HepG2 (cell line): ENCODE measurements at places on chromosomes 1 and 21.

DNA sequence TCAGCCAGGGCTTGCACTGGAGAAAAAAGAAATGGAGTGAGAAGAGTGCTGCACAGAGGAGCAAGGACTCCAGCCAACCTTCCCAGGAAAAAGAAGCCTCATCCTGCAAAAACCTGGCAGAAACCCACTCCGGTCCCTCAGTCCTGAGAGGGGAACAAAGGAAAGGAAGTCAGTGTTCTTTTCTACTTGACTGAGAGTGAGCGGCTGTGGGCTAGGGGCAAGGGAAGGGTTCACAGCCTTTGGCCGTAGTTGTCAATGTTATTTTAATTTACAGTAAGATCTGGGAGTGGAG lies 8.9 kb upstream of the GOLT1A start:
- DNase-seq, result no peak

DNA sequence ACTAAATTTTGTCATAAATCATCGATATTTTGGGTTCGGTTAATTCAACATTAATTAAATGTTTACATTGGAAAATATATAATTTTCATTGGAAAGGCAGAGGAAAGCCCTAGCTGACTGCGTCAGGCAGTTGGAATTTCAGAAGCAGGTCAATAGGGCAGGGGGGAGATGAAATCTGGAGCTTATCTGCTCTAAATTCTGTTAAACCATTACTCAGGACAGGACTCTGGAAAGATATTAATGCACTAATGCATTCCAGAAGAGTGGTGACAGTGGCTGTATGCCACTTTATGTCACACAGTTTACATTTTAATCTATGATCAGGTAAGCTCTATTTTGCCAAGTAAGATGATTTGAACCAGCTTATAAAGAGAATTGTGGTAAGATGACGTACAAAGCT lies 153.0 kb upstream of the B3GALT2 start:
- DNase-seq, result peak; percentile 4

- DNase-seq, result no peak
These were observed 494 bp downstream of the APH1A start for GRCh38 chr1:150268340-150268704.

DNA sequence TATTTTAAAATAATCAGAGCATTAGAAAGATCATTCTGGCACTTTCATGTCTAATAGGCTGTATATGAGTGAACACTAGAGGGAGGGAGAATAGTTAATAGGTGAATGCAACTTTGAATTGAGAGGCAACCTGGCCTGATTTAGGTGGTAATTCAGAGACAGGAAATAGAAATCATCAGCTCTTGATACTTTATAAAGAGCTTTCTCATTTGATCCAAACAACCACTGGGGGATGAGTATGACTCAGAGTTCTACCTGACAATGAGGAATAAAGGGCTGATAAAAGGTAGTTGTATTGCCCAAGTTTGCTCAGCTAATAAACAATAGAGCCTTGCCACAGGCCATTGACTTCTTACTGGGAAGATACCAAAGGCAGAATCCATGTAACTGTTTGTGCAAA lies 5.2 kb upstream of the FAM89A start:
- no peak for DNase-seq

DNA sequence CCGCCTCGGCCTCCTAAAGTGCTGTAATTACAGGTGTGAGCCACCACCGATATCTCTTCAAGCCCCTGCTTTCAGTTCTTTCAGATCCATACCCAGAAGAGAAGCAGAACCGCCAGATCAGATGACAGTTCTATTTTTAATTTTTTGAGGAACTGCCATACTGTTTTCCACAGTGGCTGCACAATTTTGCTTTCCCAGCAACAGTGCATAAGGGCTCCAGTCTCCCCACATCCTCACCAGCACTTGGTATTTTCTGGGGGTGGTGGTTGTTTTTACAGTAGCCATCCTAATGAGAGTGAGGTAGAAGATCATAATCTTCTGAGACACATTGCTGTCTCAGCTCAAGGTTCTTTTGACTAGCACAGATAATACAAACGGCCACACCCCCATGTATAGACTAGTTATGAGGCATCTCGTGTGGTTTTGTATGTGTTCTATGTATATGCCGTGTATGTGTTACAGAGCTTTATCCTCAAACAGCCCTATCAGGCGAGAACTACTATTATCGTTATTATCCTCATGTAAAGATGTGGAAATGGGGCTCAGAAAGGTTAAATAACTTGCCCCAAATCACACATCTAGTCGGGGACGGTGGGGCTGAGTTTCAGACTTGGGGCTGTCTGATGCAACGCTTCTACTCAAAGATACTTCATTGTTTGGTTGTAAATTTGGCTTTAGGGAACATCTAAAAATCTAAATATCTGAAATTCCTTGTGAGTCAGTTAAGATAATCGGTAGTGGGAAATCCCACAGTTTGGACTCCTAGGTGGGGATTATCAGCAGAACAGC lies 12.0 kb downstream of the FHAD1 start:
- DNase-seq, result no peak

- no peak for DNase-seq
These were observed 75.5 kb downstream of the SIPA1L2 start for GRCh38 chr1:232554409-232554808.

DNA sequence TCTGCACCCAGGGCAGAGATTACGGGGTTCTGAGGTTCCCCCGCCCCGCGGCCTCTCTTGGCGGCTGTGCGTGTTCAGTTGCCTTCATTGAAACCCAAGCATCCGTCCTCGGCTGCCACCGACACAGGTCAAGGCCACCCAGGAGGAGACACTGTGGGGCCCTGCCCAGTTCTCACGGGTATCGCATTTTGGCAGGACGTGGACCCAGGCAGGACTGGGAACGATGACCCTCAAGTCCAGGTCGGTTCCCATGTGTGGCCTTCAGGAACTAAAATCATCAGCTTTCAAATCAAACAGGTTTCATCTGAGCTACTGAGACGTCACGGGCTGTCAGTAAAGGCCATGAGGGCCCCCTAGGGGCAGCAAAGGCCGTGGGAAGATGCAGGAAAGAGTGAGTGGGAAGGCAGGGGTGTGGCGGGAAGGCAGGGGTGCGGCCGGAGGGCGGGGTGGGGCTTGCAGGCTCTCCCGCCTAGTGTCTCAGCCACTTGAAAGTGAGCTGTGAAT lies 7.0 kb upstream of the C1orf174 start:
- DNase-seq, result no peak

- no peak for DNase-seq
These were observed 31.2 kb downstream of the UBASH3A start for GRCh38 chr21:42434884-42435283.

DNA sequence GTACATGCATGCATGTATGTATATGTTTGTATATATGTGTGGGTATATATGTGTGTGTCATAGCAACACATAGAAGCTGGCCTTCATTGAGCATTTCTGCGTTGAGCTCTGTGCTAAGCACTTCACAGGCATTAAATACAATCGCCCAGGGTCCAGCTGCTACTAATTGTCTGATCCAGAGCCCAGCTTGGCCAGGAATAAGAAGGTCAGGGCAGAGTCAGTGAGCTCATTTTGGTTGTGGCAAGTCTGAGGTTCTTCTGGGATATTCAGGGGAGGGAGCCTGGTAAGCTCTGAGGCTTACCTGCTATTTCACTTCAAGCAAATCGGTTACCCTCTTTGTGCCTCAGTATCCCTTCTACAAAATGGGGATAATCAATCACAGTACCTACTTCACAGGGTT lies 59.6 kb downstream of the FOXO6 start:
- DNase-seq, result no peak

GRCh38 chr1:9759939-9760338 lies 63.8 kb downstream of the CLSTN1 start:
- no peak for DNase-seq

GRCh38 chr1:198775606-198776005 lies 136.8 kb downstream of the PTPRC start:
- DNase-seq, result no peak

- no peak for DNase-seq
These were observed 31.8 kb downstream of the UBE2U start for GRCh38 chr1:64235181-64235580.

DNA sequence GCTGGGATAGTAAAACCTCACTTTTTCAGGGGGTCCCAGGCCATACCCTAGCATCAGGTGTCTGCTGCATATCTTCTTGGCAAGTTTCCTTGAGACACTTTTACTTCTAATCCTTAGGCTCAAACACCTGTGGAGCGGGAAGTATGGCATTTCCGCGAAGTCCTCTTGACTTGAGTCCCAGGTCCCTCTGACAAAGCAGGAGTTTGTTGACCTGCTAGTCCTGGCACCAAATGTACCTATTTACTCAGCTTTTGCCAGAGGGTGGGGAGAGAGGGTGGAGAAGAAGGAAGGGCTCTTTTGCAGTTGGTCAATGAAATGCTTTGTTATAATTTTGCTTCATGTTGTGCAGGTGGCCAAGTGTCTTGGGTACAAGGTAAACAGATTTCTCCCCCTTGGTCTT lies 59.7 kb downstream of the CLIC6 start:
- DNase-seq, result no peak

DNA sequence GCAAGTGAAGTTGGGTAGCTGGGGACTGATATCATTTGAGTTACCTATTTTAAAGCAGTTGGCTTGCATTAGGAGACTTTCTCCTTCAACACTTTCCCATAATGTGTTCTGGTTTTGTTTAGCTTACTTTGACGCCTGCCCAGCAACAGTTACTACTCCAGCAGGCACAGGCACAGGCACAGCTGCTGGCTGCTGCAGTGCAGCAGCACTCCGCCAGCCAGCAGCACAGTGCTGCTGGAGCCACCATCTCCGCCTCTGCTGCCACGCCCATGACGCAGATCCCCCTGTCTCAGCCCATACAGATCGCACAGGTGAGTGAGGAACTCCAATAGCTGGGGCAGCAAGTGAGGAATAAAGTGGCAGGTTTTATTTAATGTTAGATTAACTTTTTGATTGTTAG lies 144.3 kb downstream of the CD247 start:
- DNase-seq, result no peak

GRCh38 chr1:205521686-205522085 lies 17.2 kb downstream of the CDK18 start:
- DNase-seq, result no peak

GRCh38 chr1:156643049-156643777 lies 1.3 kb downstream of the BCAN start:
- no peak for DNase-seq

GRCh38 chr1:96772972-96773371 lies 51.4 kb downstream of the PTBP2 start:
- DNase-seq, result no peak

DNA sequence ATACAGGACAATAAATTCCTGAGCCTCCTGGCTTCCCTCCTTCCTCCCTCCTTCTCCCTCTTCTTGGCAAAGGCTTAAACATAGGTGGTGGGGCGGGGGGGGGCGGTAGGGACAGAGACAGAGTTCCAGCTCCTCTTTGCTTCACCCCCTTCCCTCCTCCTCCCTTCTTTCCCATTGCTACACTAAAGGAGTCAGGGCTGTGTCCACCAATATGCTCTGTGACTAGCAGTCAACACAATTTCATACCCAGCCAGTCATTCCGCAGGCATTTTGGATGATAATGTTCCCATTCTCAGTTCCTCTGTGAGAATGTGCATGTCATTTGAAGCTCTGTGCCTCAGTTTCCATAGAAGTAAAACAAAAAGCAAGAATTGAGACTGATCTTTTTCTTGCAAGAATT lies 1.7 kb downstream of the LMOD1 start:
- DNase-seq, result no peak
